ENCODE measurements at places on chromosomes 2 and 18. TPM values are rescaled to one million over a fixed set of nuclear protein-coding genes. Genes with fewer than 3 reads are reported as not detected.

QPCT gene
- 2.2 TPM for total RNA-seq

RTKN gene
- total RNA-seq, result 27.1 TPM

CCBE1 gene
- 1.1 TPM for total RNA-seq

CENPA gene
- not detected for total RNA-seq

COL6A3 gene
- total RNA-seq, result 113 TPM

PROM2 gene
- 1.1 TPM for total RNA-seq

ASAP2 gene
- total RNA-seq, result 19.7 TPM

HOXD4 gene
- total RNA-seq, result not detected

DNA sequence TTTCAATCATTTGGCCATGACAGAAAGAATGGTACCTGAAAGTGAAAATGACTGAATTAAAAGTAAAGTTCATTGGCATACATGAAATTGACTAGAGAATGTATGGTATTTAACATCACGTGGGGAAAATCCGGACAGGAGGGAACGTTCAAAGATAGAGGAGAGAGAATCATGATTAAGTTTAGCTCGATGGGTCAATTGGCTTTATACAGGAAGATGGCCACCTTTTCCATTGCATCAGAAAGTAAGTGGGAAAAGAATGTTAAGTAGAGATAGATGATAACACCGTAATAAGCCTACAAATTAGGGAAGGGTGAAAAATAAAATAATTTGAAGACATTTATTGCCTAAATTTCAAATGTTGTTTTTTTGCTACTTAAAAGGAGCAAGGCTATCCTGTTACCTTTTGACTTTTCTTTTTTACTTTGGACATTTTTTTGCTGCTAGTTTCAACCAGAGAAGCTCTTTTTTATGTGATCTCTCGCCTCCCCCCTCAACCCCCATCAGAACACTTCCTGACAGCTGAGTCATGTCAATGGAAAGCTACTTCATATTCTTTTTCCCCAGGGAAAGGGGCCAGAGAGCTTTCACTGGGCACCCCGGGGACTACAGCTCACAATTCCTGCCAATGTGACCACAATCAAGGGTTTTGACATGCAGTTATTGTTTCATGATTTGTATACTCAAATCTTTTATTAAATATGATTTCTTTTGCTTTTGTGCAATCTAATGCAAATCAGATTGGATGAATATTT is 767 bp upstream of the CCDC102B start:
- peak; percentile 47 for DNase-seq

DNA sequence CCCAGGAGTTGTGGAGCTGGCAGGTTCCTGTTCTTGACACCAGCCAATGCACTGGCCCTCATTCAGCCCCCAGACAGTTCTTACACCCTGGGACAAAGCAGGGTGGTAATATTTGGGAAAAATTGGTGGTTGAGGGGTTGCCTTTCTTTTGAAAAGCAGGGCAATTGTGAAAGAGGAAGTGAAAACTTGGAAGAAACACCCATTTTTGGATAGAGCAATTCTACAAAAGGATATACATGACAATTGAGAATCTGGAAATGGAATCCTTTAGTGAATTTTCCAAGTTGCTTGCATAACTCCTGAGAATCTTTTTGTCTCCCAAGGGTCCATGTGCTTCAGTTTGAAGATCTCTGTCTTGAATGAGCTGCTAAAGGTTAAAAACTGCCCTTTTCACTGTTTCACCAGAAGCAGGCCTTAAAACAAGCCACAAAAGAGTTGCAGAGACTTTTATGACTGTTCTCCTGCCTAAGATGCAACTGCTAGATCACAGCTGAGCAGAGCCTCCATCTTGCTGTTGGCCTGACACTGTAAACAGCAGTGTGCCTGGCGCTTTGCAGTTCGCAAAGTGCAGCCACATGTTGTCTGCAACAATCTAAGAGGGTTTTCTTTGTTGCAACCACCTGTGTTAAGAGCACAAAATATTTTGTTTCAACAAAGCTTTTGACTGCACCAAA is 11.8 kb downstream of the COL4A4 start:
- DNase-seq, result no peak

DNA sequence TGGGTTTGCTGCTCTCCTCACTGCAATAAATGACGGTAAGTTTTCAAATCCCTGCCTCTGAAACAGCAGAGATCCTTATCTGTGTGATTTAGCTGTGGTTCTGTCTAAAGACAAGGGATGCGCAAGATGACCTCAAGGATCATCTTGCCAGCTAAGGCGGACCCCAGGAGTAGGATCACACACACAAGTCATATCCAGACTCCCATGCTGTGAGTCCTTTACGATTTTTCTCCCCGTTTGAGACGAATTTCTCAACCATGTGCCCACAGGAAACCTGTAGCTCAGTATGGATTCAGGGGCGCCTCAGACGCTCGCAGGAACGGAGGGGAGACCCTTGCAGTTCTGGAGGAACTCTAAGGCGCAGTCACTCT is 11.1 kb upstream of the DCTN1 start:
- DNase-seq, result no peak

DNA sequence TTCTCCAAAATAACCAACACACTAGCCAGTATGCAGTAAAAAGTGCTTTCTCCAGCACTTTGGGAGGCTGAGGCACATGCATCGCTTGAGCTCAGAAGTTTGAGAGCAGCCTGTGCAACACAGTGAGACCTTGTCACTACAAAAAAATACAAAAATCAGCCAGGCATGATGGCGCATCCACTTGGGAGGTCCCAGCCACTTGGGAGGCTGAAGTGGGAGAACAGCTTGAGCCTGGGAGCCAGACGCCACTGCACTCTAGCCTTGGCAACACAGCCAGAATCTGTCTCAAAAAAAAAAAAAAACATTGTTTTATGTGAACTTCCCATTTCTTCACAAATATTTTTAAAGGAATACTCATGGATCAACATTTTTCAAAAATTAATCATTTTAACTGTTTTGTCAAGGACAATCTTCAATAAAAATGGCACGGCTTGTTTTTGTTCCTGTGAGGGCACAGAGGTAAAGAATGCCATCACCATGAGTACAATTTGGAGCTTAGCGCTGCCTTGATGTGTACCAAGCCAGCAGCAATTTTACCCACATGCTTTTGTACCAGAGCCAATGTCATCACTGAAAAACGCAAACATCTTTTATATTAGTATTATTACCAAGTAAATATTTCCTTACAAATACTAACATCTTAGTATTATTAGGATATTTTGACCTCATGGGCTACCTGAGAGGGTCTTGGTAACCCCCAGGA is 26.7 kb downstream of the RAB1A start:
- no peak for DNase-seq

GRCh38 chr2:214180071-214180470 is 230.8 kb upstream of the VWC2L start:
- DNase-seq, result no peak

GRCh38 chr2:158578703-158579330 is 122.1 kb downstream of the PKP4 start:
- DNase-seq, result no peak

- no peak for DNase-seq
Observed at GRCh38 chr18:13430663-13431062, 212.1 kb downstream of the LDLRAD4 start.

- DNase-seq, result no peak
Observed at GRCh38 chr2:15554525-15555218, 6.5 kb downstream of the NBAS start.

- DNase-seq, result peak; percentile 52
Observed at GRCh38 chr2:100292022-100292580, 30.2 kb downstream of the LONRF2 start.

DNA sequence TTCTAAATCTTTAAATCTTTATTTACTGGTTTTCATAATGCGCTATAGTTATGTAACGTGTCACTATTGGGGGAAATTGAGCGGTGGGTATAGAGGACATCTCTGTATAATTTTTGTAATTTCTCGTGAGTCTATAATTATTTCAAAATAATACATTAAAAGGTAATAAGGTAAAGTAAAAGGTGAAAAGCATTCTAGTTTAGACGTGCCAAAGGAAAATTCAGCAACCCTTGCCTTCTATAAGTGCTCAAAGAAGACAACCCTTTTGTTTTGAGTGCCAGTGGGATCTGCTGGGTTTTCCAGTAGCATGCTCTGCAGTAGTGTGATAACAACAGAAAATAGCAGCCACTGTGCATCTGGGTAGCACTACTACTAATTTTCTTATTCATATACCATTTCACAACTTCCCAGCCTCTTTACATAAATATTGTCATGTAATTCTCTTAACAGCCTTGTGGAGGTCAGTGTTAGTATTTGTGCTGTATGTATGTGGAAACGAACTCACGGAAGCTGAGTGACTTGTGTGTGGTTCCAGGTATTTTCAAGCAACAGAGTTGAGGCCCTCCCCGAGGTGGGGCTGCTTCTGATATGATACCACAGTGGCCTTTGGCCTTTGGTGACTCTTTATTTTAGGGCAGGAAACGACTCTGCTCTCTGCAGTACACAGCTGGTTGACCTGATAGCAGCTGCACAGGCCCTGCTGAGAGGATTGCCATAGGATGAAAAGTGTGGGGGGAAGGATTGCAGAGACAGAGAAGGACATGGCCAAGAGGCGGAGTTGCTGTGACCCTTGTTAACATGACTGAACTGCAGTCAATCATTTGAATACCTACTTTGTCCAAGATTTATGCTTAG is 104.5 kb downstream of the TDRD15 start:
- no peak for DNase-seq

GRCh38 chr2:16330571-16330970 is 335.1 kb downstream of the CYRIA start:
- no peak for DNase-seq

GRCh38 chr2:37349231-37349860 is 4.9 kb downstream of the QPCT start:
- no peak for DNase-seq

DNA sequence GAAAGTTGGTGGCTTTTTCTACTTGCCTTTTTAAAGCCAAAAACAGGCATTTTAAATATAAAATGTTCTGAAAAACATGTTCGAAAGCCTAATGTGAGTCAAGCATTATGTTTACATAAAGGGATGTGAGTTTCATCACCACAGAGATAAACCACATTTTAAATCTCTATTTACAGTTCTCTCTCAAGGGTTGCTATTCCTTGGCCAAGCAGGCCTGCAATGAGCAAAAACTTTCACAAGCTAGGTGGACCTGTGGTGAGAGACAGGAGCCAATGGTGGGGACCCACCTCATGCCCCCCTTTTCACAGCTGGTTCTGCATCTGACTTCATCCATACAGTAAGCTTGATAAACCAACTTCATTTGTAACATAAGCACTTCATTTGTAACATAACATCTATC is 65.1 kb downstream of the CUL3 start:
- DNase-seq, result no peak

DNA sequence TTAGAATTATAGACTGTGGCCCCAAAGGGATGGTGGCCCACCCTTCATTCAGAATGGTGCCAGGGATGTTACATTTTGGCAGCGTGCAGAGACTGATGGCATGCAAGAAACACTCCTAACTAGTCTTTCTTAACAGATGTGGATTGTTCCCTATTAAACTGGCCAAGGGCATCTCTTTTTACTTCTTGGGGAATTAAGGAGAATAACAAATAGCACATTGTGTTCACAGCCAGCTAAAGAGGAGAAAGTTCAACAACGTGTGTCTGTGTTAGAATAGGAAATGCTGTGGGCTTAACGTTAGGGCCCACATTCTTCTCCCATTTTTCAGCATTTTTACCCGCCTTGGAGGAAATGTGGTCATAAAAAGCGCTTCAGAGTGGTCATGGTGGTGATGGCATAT is 404.8 kb downstream of the CDH2 start:
- DNase-seq, result no peak

DNA sequence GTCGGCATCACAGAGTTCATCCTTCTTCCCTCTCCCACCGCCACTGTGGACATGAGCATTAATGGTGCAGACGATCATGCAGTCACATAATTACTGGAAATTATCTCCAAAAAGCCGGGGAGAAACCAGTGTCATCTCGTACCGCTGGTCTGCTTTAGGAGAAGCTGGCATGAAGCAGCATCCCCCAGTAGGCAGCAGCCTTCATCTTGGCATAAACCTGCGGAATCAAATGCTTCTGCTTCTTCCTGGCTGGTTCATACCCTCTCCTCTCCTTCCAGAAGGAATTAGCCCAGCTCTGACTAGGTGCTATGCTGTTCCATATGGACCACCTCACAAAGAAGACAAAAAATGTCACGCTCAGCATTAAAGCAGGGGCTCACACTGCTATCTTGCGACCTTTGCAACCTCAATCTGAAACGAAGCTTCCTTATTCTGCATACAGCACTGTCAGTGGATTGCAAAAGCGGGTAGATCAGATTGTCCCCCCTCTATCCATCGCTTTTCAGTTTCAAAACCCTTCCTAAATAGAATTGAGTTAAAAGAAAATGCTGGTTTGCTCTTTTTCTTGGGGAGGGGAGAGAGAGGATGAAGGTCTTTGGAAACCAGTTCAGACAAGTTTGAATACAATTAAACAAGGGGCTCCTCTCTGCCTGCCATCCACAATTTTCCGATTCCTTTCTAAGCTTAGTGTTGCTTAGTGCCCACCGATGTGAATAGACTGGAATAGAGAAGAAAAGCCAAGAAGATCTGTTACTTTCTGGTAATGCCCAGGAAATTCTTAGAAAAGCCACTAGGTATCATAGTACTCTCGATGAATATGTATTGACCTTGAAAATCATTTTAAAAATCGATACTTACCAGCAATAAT is 212.1 kb upstream of the ZNF521 start:
- no peak for DNase-seq

DNA sequence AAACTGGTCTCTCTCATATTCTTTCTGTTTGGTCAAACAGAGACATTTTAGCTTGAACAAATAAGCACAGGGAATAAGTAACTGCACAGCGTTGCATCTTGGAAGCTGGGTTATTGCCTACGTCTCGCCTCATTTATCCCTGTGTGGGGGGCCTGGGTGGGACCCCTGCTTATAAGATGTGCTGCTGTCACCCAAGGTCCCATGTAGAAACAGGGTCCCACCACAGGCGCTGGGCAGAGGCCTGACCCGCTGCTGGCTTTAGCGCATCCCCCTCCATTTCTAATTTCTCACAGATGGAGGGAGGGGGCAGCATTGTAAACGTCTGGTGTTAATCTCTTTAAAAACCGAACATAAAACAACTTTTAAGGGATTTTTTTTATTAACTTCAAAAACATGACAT is 207.8 kb downstream of the HDAC4 start:
- DNase-seq, result no peak

GRCh38 chr2:215946586-215946985 is 66.8 kb downstream of the MREG start:
- DNase-seq, result no peak

- peak; percentile 22 for DNase-seq
Observed at GRCh38 chr2:179861416-179862067, at the start of gene ZNF385B. Gene ZNF385B (minus strand): TSS chr2:179861612.

GRCh38 chr18:56987236-56987635 is 159.7 kb upstream of the BOD1L2 start:
- DNase-seq, result no peak

DNA sequence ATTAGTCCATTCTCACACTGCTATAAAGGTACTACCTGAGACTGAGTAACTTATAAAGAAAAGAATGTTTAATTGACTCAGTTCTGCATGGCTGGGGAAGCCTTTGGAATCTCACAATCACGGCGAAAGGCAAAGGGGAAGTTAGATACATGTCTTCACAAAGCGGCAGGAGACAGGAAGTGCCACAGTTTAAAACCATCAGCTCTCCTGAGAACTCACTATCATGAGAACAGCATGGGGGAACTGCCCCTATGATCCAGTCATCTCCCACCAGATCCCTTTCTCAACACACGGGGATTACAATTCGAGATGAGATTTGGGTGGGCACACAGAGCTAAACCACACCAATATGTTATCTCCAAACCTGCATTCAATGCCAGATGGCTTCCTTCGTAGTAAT is 716.1 kb downstream of the DCC start:
- no peak for DNase-seq

All from right cardiac atrium (tissue), 5 donors.